GM23248 (cell line): ENCODE measurements at places on chromosomes 1 and 21.

DNA sequence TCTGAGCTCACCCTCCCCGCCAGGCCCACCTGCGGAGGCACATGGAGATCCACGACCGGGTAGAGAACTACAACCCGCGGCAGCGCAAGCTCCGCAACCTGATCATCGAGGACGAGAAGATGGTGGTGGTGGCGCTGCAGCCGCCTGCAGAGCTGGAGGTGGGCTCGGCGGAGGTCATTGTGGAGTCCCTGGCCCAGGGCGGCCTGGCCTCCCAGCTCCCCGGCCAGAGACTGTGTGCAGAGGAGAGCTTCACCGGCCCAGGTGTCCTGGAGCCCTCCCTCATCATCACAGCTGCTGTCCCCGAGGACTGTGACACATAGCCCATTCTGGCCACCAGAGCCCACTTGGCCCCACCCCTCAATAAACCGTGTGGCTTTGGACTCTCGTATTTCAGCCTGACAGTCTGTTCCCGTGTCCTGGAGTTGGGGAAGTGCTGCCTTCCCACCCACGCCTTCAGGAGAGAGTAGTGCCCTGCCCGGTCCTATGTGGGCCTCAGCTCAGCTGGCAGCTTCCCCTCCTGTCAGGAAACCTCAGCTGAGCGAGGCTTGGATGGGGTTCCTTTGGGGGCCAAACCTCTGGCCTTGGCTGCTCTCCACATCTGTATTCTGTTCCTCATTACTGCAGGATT is 9.2 kb downstream of the ZBTB48 start:
- DNase-seq = no peak

DNA sequence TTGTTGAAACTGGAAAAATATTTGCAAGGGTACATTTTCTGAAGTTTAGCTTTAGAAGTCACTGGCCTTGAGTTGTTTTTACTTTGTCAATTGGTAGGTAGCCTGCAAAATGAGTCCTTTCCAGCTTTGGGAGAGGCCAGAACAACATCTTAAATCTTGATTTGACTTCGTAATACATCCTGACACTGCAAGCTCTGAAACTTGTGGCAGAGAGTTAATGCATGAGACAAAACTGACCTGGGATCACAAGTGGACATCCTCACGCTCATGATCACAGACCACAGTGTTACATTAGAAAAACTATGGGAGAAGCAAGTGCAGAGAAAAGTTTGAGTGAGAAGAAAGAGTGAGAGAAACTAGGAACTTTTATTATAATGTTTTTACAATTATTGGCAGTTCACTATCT is 550.9 kb downstream of the USP25 start:
- DNase-seq = peak; percentile 27

- DNase-seq = no peak
Measured at GRCh38 chr1:89986020-89986419, 8.9 kb upstream of the ZNF326 start.

- no peak for DNase-seq
Measured at GRCh38 chr21:43809853-43810504, 20.6 kb downstream of the RRP1 start.
